Brain (organoid and tissue), 16 donors: ENCODE measurements at places on chromosomes 7 and 10. TPM values are rescaled to one million over a fixed set of nuclear protein-coding genes. Genes with fewer than 3 reads are reported as not detected.
A peak's percentile ranks its signal among the peaks of the same experiment; 100 is the strongest.

DNA sequence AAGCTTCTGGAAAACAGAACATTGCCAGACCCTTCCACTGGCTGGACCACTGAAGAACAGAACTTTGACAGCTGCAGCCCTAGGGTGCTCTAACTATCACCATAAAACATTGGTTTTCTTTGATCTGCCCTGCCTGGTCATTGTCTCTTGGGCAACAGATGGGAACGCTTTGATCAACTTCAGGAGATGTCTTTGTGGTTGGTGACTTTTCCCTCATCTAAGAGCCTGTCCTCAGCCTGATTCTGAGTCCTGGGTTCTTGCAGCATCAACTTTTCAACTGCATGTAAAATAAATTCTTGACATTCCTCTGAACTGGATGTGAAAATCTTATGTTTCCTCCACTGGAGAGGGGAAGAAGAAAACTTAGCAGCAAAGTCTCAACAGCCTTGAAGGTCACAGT lies 53.1 kb upstream of the ZNRF2 start:
- DNase-seq = no peak

DNA sequence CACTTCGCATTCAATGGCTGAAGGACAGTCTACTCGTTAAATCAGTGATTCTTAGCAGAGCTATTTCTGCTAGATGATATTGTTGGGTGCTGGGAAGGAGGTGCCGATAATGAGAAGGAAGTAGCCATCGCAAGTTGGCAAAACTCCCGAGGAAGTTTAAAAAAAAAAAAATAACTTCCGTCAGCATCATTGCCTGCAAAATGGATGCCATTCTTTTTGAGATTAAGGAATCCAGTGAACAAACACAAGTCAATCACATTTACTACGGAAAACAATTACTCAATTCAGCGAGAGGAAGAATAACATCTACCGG lies 74.4 kb upstream of the SFMBT2 start:
- DNase-seq = peak; percentile 39

- DNase-seq = no peak
Observed at GRCh38 chr10:113982769-113983168, 60.9 kb upstream of the ADRB1 start.

GRCh38 chr7:40604601-40605438 lies 470.0 kb downstream of the SUGCT start:
- peak; percentile 37 for DNase-seq

GRCh38 chr7:29976673-29977415 lies 12.8 kb downstream of the SCRN1 start:
- DNase-seq = peak; percentile 90

GRCh38 chr10:71344993-71345480 lies 26.0 kb downstream of the SLC29A3 start:
- DNase-seq = no peak

PNLIPRP3 gene
- not detected for polyA plus RNA-seq

MBLAC1 gene
- 4.7 TPM for polyA plus RNA-seq

TMEM178B gene
- 24.3 TPM for polyA plus RNA-seq

JAZF1 gene
- 11.3 TPM for polyA plus RNA-seq

OPN4 gene
- 0.27 TPM for polyA plus RNA-seq
